ENCODE measurements at places on chromosomes 2 and 18. TPM values are rescaled to one million over a fixed set of nuclear protein-coding genes. Genes with fewer than 3 reads are reported as not detected.

GRCh38 chr2:133253793-133254192, 314.5 kb downstream of the NCKAP5 start:
- no peak overlapping the region for H3K27ac ChIP-seq
- no peaks in the 10 kb centered on the region for H3K36me3 ChIP-seq
- no peak overlapping the region for H3K4me3 ChIP-seq
- H3K27me3 ChIP-seq, result no peaks in the 10 kb centered on the region
- no peaks in the 10 kb centered on the region for H3K4me1 ChIP-seq

DNA sequence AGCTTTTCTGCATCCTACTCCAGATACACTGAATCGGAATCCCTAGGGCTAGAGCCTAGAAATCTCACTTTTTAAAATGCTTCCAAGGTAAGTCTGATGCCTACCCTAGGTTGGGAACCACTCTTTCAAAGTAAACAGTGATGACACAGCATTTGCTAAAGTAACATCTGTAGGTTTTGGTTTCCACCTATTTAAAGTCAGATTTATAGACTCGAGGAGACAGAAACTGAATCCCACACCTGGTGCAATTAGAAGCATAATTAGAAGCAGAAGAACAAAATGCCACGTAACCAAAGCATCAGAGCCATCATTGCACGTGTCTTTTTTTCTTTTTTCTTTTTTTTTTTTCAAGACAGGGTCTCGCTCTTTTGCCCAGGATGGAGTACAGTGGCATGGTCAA, 40.9 kb downstream of the PDK1 start:
- no peak for DNase-seq
- no peak overlapping the region for H3K4me3 ChIP-seq
- peaks cover 38% of the 10 kb centered on the region for H3K36me3 ChIP-seq
- peaks cover 3% of the 10 kb centered on the region for H3K4me1 ChIP-seq
- no peaks in the 10 kb centered on the region for H3K27me3 ChIP-seq

DNA sequence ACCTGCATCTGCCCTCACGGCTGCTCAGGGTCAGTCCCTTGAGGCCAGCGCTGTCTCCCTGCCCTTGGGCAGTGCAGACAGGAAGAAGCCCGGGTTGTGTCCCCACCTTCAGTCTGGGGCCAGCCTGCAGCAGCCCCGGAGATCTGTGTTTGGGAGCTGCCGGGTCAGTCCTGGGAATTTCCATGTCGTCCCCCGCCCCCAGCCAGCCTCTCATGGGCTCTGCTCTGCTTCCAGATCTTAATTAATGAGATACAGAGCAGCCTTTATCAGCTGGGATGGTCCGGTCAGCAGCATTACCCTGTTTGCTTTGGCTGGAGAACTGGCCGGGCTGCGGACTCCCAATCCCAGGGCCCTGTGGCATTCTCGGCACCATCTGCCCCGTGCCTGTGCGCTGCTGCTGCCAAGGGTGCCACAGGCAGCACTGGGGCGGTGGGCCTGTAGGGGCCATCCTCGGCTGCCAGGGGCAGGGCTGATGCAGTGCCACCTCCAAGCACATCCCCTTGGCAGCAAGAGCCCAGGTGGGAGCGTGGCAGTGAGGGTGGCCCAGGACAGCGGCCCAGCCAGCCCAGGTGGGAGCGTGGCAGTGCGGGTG, 2.4 kb downstream of the BOK start:
- peaks cover 3% of the 10 kb centered on the region for H3K4me1 ChIP-seq
- H3K4me3 ChIP-seq, result no peak overlapping the region
- peaks cover 4% of the 10 kb centered on the region for H3K36me3 ChIP-seq
- H3K27ac ChIP-seq, result no peak overlapping the region

DNA sequence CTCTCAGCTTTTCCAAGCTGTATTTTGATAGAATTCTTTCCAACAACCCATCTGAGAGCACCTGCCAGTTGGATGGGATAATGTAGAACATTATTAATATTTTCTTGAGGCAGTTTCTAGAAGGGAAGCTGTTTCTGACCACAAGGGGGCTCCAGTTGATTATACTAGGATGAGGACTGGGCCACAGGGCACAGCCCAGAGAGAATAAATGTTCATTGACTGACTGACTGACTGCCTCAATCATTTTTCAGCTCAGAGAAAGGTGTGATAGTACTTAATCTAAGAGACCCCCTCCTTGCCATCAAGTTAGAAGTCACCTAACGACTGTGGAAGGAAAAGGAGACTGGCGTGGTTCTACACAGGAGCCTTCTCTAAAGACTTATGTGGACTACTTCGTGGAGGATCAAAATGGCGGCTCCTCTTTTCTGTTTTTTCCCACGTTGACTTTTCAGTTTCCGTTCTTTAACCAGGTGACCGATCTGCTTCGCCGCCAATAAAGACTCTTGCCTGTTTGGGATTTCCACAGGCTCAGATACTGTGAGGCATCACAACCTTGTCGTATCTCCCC, 31.9 kb upstream of the CREG2 start:
- peaks cover 3% of the 10 kb centered on the region for H3K27me3 ChIP-seq
- no peak overlapping the region for H3K27ac ChIP-seq
- no peak overlapping the region for H3K4me3 ChIP-seq
- no peaks in the 10 kb centered on the region for H3K36me3 ChIP-seq
- peak; percentile 70 for DNase-seq

DNA sequence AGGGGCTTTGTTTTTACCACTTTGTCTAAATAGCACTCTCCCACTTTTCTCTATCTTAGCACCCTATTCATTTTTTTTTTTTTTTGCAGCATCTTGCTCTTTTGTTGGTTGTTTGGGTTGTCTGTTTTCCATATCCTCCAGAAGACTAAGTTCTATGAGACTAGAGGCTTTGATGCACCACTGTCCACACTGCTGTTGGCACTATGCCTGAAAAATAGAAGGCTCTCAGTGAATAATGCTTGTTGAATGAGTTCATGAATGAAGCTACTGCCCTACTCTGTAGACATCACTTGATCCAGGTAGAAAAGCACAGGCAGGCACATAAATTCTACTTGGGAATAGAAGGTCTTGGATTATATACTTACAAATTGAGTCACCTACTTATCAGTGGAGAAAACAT, 7.3 kb downstream of the IL1A start:
- peaks cover 20% of the 10 kb centered on the region for H3K4me1 ChIP-seq
- H3K27me3 ChIP-seq, result peaks cover 12% of the 10 kb centered on the region
- no peak for DNase-seq

- H3K4me1 ChIP-seq, result peaks cover 5% of the 10 kb centered on the region
- no peak overlapping the region for H3K4me3 ChIP-seq
- no peaks in the 10 kb centered on the region for H3K36me3 ChIP-seq
- peaks cover 27% of the 10 kb centered on the region for H3K27me3 ChIP-seq
These were observed 186.4 kb downstream of the MREG start for GRCh38 chr2:215826838-215827441.

- H3K36me3 ChIP-seq, result no peaks in the 10 kb centered on the region
- no peak overlapping the region for H3K4me3 ChIP-seq
- DNase-seq, result no peak
These were observed 50.5 kb upstream of the FHOD3 start for GRCh38 chr18:36247036-36247435.

- peaks cover 10% of the 10 kb centered on the region for H3K4me1 ChIP-seq
- H3K36me3 ChIP-seq, result peaks cover 42% of the 10 kb centered on the region
- DNase-seq, result no peak
- H3K27me3 ChIP-seq, result no peaks in the 10 kb centered on the region
These were observed 87.8 kb upstream of the EML6 start for GRCh38 chr2:54635554-54636152.

GRCh38 chr2:167869200-167869599, 378.2 kb downstream of the STK39 start:
- H3K27ac ChIP-seq, result no peak overlapping the region
- no peak for DNase-seq
- H3K36me3 ChIP-seq, result no peaks in the 10 kb centered on the region
- H3K27me3 ChIP-seq, result peaks cover 12% of the 10 kb centered on the region
- H3K4me3 ChIP-seq, result no peak overlapping the region

BUB1 gene
- total RNA-seq, result 126 TPM

RSAD2 gene
- 183 TPM for total RNA-seq

PLEK gene
- 42.5 TPM for total RNA-seq

CNDP1 gene
- 0.28 TPM for total RNA-seq

NBAS gene
- 34.0 TPM for total RNA-seq

RAMP1 gene
- 3.9 TPM for total RNA-seq

UGT1A8 gene
- not detected for total RNA-seq

RBM44 gene
- total RNA-seq, result 0.42 TPM
